Heart left ventricle (tissue), 16 donors: ENCODE measurements at places on chromosomes 2 and 18.

- DNase-seq = no peak
Measured at GRCh38 chr2:70557171-70557838, 3.7 kb upstream of the TGFA start.

DNA sequence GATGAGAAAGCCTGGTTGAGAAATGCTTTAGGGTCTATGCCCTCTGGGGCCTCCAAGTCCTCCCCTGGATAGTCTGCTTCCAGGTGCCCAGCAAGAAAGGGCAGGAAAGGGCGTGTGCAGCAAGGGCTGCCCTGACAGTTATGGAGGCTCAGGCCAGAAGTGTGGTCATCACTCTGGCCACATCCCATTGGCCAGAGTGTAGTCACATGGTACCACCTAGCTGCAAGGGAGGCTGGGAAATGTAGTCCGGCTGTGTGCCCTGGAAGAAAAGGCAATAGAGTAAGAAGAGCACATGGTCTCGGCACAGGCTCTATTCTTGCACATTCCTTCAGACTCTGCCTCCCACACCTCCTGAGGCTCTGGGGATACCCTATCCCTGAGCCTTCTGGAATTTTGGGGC is 35.7 kb downstream of the ODC1 start:
- peak; percentile 29 for DNase-seq

DNA sequence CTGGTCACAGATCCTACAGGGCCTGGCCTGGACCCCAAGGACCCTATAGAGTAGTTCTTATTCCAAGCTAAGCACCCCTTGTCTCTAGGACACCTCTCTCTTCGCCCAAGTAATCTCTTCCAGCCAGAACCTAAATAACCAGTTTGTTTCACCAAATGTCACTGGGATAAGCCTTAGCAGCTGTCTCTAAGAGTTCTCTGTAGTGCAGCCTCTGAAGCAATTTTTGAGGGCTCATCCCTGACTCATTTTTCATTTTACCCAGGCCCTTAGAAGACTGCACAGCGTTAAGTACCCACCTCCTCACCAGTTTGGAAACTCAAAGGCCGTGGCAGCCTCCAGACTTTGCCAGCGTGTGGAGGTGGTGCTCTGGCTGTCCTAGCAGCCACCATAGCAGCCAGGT is 290.1 kb upstream of the SIX2 start:
- DNase-seq = no peak

DNA sequence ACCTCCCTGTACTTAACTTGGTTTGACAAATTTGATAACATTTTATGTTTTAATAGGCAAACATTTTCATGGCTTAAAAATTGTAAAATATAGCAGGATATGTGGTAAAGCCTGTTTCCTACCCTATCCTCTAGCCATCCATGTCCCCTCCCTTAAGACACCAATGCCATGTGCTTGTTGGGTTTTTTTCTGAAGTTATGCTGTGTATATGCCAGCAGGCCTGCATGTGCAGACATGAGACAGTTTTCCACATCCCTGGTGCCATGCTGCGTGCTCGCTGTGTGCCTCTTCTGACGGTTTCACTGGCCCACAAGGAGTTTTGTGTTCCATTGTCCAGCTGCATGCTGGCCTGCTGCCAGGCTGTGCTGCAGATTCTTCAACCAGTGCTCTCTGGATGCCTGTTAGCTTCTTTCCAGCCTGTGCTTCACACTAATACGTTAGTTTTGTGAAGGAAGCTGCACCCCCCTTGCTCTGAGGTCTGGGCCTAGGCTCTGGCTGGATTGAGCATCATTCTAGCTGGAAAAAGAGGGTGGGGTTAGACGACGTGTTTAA is 16.9 kb downstream of the INPP4A start:
- peak; percentile 53 for DNase-seq

- DNase-seq = no peak
Measured at GRCh38 chr18:67143028-67143427, 373.5 kb downstream of the DSEL start.

DNA sequence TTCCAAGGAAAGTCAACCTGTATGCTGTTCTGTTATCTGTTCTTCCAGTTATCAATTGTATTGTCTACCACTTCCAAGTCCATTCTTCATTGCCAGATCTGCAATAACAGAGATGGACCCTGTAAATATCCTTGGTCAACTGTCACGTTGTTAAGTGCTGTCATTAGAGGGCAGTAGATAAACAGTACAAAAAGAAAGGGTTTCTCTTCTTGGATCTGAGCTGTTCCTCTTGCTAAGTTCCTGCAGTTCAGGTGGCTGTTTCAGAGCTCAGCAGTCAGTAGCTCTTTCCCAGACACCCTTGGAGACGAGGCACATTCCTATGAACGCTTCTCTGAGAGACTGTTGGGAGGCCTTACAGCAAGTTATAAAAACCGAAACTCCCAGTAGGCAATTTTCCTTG is 957.1 kb upstream of the CHAC2 start:
- DNase-seq = no peak

DNA sequence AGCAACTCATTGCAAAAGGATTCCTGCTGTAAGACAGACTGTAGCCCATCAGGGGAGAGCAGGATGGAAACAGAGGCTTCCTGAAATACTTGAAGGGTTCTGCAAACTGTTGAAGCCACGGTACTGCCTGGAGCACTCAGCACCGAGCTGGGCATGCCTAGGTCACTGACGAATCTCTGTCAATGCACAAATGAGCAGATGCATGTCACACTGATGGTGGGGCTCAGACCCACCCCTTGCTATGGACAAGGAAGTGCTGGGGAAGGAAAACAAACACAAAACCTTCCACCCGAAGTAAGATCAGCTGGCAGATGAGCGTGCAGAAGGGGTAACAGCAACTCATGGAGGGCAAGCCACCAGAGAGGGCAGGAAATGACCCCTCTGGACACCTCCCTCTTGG is 136.7 kb downstream of the BCL2 start:
- DNase-seq = no peak

GRCh38 chr2:228118940-228119339 is 62.5 kb downstream of the SPHKAP start:
- peak; percentile 27 for DNase-seq

GRCh38 chr2:136962105-136962725 is 196.9 kb downstream of the THSD7B start:
- DNase-seq = no peak

DNA sequence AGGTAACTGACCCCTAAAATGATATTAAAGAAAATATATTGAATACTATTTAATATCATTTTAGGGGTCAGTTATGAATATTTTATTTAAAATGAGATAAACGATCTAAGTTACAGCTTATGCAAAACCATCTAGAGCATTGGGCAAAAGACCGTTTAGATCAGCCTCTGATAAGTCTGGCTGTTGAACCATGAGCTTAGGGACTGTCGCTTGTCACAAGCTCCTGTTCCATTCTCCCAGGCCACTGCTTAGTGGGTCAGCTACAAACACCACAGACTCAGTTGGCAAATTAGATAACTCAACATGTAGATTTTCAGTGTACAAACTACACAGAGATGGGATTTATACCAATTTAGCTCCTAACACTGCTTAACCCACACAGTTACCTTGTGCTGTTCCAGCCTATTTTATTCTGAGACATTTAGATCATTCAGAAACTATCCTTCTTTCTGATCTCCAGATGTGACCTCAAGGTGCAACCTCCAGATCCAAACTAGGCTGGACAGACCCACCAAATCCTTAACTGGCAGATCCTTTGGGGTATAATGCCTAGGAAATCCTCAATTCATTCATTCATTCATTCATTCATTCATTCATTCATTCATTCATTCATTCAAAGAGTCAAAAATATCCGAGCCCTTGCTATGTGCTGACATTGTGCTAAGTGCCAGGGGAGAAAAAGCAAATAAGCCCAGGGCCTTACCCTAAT is 82.8 kb downstream of the HRH4 start:
- DNase-seq = no peak

GRCh38 chr18:22340331-22340730 is 77.4 kb downstream of the CTAGE1 start:
- DNase-seq = no peak

DNA sequence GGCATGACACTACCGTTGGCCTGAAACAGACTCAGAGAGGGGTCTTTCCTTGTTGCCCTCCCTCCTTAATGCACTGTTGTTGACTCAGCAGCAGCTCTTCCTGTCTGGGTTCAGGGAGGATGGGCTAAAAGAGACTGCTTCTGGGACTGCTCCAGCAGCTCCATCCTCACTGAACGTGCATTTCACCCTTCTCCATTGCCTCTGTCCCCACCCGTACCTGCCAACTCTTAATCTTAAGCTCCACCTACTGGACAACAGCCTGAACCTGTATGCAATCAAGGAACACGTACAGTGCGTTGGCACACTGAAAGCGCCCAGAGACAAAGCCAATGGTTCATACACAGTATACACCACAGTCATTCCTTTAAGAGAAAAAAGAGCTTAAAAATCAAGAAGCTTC is 230.8 kb upstream of the RAB6C start:
- no peak for DNase-seq

DNA sequence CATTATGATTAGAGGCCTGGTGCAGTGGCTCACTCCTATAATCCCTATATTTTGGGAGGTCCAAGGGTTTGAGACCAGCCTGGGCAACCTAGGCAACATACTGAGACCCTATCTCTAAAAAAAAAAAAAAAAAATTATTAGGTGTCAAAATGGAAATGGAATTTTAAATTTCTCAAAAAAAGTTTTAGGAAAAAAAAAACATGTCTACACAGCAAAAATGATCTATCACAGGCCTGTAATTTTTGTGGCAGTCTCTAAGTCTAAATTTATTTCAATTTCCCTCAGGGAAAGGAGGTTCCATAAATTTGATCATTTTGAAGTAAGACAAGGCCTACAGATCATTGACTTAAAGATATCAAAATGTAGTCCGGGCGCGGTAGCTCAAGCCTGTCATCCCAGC is 16.3 kb downstream of the MRPL44 start:
- DNase-seq = no peak

GRCh38 chr18:7272311-7273049 is 41.6 kb downstream of the LRRC30 start:
- DNase-seq = peak; percentile 74

- no peak for DNase-seq
Measured at GRCh38 chr2:55269645-55269990, 587 bp upstream of the MTIF2 start.

DNA sequence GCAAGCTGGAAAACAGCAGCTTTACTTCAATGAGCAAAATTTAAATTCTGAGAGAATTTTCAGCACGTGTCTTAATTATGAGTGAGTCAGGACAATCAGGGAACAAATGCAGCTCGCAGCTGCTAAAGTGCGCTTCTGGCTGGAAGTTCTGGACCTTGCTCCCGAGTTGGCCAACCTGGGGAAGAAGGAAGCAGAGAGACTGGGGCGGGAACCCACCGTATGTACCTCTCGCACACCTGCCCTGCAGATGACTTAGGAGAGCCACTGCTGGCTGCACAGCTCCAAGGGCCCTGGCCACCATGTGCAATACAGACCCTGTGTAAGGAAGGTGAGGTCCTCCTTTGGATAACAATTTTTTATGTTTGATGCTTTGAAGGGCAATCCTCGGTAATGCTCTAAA is 42.4 kb downstream of the REEP1 start:
- no peak for DNase-seq

GRCh38 chr2:8576525-8577167 is 105.2 kb upstream of the ID2 start:
- DNase-seq = no peak

DNA sequence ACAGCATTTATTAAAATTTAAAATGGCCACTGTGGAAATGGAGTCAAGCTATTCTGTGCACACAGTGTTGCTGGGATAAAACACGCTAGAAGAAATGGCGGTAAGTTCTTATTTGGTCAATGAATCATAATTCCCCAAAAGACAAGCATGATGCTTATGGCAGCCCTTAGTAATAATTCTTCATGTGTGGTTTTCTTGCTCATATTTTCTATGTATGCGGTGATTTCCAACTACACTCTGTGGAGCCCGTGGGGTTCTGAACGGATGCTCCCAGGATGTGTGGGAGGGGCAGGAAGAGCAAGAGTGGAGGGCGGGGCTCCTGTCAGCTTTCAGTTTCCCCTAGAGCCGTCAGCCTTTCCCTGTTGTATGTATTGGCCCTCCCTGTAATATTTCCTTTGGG is 91.7 kb upstream of the RMDN2 start:
- no peak for DNase-seq

- no peak for DNase-seq
Measured at GRCh38 chr18:75160364-75160763, 48.6 kb downstream of the PTGR3 start.

DNA sequence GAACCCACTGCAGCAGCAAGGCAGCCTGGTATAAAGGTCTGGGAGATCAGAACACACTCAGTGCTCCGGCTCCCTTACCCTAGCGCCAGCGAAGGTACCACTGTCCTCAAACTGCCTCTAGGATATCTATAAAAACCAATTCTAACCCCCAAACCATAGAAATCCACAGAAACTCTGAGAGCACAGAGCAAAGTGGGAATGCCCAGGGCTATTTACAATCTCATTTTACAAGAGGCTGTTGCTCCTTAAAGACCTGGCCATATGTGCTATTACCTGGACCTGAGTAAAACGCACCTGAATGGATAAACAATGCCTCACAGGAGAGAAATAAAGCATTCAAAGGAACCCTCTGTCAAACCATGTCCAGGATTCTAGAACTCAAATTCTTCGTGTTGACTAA is 4.3 kb downstream of the STK39 start:
- DNase-seq = no peak

DNA sequence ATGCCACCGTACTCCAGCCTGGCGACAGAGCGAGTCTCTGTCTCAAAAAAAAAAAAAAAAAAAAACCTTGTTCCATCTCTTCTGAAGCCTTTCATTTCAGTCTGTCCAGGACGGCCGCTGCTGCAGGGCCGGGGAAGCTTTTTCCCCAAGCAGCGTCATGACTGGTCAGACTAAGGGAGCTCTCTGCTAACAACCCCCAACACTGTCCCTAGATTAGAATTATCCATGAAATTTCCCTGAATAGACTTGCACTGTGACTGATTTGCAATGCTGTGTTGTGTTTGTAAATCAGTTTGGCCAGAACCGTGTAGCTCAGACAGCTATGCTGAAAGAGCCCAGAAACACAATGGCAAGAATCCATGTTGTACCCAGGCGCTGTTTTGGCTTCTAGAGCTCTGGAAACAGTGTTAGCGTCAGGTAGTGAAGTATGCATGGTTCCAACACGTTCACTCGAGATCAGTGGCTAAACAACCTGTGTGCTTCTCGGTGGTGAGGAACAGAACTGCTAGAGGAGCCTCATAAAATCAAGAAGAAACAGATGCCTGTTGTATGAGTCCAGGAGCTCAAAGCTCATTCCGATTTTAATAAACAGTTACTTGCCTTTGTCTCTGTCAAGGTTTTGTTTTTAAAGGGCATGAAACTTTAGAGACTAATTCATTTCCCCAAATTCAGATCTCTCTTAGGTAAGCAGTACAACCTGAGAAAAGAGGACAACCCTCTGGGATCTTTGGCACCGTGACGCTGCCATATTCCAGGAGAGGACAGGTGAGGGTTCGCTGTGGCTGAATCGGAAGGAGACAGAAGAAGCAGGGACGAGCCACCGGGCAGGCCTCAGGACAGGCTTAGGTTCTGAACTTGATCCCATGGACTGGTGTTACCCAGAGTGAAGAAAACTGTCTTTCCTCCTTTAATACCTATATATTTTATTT is 43.5 kb downstream of the GORASP2 start:
- DNase-seq = no peak
